ENCODE measurements at places on chromosomes 7 and 10.

DNA sequence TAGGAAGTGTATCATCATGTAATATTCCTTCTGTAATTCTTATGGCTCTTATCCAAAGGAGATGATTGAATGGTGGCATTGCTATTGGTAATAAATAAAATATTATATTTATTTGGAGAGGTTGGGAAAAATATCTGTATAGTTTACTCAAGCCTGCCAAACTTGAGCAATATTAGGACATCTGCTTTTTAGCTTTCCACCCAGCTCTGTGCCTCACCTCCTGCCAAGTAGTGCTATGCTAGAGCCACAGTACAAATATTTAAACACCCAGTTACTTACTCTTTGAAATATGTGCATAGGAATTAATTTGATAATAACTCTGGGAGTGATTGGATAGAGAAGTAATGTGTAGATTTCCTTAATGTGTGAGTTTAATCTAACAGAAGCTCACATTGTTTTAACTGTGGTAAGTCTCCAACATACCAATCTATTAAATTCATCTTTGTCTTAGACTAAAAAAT, 129.2 kb downstream of the BBS9 start:
- no peak for DNase-seq

DNA sequence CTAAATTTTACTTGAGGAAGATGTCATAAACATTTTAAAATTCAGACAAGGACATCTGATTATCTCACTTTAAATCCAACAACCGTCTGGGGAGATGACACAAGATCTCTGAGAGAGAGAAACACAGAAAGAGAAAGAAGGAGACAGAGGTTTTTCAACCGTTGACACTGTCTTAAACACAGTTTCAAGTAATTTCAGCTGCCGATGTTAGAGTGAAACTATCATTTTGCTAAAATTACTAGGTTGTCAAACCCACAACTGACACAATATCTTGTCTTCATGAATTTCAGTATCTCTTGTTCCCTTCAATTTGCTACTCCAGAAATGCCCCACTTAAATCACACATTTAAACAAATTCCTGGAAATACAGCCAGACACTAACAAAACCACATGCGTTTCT, 174.8 kb downstream of the RAPGEF5 start:
- no peak for DNase-seq

DNA sequence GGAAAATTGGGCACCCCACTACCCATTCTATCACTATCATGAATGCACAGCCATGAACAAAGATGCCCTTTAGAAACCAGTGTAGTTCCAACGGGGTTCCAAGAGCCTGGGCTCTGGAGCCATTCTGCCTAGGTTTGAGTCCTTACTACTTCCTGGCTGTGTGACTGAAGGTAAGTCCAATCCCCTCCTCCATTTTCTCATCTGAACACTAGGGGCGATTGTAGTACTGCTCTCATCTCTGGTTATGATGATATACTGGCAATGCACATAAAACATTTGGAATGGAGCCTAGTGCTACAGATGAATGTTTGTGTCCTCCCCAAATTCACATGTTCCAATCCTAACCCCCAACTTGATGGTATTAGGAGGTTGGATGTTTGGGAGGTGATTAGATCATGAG, 28.1 kb upstream of the CDH23 start:
- DNase-seq, result no peak

DNA sequence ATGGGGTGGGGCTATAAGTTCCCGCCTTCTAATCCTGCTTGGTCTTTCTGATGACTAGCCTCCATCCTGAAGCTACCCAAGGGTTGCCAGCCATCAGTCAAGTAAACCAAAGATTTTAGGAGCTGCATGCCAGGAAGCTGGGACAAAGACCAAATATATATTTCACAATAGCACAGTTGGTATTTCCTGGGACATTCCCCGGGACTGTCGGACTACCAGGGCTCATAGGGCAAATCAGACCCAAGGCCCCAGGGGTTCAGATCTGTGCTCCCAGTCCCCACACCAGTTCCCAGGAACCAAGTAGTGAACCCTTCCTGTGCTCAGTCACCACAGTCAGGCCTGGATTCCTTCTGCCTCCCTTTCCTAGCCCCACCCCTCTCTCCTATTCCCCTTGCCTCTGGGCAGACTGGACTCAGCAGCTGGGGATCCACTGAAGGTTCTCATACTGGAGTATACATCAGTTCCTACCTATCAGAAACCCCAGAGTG, 5.7 kb upstream of the CXCL12 start:
- DNase-seq, result no peak

GRCh38 chr10:59536167-59537014, 173.3 kb downstream of the SLC16A9 start:
- no peak for DNase-seq

GRCh38 chr10:48672596-48673265, 11.9 kb upstream of the WDFY4 start:
- DNase-seq, result no peak

- no peak for DNase-seq
Measured at GRCh38 chr10:61662794-61663259, at the start of gene CABCOCO1. Gene CABCOCO1 (plus strand): TSS chr10:61662929. CDS start chr10:61662973, 44 bp downstream.

DNA sequence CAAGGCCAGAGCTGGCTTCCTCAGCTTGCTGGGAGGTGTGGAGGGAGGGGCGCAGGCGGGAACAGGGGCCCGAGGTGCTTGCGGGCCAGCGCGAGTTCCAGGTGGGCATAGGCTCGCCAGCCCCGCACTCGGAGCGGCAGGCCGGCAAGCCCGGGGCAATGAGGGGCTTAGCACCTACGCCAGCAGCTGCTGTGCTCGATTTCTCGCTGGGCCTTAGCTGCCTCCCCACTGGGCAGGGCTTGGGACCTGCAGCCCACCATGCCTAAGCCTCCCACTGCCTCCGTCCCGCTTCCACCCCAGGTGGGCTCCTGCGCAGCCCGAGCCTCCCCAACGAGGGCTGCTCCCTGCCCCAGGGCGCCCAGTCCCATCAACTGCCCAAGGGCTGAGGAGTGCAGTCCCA, 25.9 kb upstream of the MAT1A start:
- no peak for DNase-seq

- no peak for DNase-seq
Measured at GRCh38 chr10:42476101-42476500, 162.3 kb downstream of the ZNF33B start.

GRCh38 chr7:34249192-34249591, 343.9 kb downstream of the BMPER start:
- no peak for DNase-seq

DNA sequence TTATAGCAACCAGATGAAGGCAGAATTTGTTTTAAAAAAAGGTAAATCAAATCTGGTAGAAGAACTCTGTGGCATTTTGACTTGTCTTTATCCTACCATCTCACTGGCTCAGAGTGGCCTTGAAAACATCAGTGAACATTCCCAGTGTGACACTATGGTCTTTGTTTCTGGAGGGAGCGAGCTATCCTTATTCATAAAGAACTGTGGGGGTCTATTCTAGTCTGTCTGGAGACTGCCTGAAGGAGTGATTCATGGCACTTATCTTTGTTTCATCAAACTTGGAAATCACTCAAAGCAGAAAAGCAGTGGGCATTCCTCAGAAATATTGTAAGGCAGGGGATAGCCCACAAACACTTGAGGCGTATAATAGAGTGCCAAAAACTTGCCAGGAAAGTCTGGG, 719.1 kb downstream of the PCDH15 start:
- no peak for DNase-seq

GRCh38 chr7:140304191-140304799, 94.0 kb downstream of the SLC37A3 start:
- DNase-seq, result peak; percentile 13

GRCh38 chr10:73209705-73210104, 37.4 kb downstream of the DNAJC9 start:
- no peak for DNase-seq

GRCh38 chr10:109963439-109963838, 40.1 kb upstream of the XPNPEP1 start:
- DNase-seq, result no peak

DNA sequence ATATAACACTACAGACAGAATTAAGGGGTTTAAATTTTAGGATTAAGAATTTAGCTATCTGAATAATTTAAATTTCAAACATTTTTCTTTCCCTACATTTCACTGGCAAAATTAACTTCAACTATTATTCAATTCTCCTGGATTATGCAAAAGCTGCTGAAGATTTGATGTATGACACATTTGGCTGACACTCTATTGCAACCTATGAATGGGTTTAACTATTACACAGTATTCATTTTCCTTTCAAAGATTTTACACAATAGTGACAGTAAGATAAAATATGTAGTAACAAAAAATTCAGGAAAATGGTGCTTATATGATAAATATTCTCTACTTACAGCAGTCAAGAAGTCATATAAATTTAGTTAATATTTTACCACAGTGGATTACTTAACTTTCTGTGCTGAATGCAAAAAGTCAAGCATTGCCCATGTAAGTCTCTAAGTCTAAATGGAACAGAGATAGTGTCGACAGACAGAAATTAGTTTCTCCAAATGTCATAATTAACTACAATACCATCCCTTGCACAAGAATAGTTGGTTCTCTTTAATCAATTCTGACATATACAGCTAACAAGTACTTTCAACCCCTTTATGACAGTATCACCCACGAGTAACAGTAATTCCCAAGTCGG, 194.1 kb upstream of the FRMD4A start:
- no peak for DNase-seq

DNA sequence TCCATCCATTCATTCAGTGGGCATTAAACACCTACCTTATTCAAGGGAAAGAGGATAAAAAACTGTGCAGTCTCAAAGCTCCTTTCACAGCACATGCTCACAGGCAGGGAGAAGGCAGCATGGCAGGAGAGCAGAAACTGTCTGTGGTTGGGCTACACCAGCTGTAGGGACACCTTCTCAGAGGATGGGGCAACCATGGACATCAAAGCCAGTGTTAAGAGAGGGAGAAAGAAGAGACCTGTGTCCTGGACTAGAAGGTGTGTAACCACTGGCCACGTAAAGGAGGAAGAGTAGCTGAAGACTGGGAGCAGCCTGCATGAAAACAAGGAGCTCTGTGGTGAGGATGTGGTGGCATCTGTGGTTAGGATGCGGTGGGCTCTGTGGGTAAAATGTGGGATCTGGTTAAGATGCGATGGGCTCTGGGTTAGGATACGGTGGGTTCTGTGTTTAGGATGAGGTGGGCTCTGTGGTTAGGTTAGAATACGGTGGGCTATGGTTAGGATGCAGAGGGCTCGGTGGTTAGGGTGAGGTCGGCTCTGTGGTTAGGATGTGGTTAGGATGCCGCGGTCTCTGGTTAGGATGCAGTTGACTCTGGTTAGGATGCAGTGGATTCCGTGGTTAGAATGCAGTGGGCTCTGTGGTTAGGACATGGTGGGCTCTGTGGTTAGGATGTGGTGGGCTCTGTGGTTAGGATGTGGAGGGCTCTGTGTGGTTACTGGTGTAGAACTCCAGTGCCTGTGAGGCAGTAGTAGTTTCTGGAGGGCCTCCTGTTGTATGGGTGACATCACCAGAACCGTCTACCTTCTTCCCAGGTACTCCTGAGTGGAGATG, 197.6 kb downstream of the WDR37 start:
- DNase-seq, result no peak

GRCh38 chr7:24866004-24866615, 108.8 kb upstream of the GSDME start:
- DNase-seq, result no peak

GRCh38 chr7:140479062-140479738, at the start of gene MKRN1:
Gene MKRN1 (minus strand): TSS chr7:140479505. CDS start chr7:140479344, 161 bp downstream.
- peak; percentile 92 for DNase-seq

GRCh38 chr7:44396931-44397545, 71.6 kb upstream of the CAMK2B start:
- DNase-seq, result no peak

DNA sequence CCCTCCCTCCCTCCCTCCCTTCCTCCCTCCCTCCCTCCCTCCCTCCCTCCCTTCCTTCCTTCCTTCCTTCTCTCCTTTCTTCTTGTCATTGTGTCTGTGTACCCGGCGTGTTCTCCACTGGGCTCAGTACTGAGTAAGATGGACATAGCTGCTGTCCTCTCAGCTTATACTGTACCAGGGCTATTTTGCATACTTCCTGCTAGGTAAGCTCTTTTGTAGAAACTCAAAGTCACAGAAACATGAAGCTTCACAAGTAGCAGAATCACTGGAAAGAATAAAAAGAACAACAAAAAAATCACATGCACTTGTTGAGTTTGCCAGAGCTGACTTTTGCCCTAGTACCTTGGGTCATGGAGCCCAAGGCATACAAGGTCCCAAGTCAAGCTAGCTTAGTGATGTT, 125.7 kb downstream of the PLPP4 start:
- DNase-seq, result no peak

GRCh38 chr7:94043299-94043698, 39.1 kb upstream of the BET1 start:
- DNase-seq, result no peak

DNA sequence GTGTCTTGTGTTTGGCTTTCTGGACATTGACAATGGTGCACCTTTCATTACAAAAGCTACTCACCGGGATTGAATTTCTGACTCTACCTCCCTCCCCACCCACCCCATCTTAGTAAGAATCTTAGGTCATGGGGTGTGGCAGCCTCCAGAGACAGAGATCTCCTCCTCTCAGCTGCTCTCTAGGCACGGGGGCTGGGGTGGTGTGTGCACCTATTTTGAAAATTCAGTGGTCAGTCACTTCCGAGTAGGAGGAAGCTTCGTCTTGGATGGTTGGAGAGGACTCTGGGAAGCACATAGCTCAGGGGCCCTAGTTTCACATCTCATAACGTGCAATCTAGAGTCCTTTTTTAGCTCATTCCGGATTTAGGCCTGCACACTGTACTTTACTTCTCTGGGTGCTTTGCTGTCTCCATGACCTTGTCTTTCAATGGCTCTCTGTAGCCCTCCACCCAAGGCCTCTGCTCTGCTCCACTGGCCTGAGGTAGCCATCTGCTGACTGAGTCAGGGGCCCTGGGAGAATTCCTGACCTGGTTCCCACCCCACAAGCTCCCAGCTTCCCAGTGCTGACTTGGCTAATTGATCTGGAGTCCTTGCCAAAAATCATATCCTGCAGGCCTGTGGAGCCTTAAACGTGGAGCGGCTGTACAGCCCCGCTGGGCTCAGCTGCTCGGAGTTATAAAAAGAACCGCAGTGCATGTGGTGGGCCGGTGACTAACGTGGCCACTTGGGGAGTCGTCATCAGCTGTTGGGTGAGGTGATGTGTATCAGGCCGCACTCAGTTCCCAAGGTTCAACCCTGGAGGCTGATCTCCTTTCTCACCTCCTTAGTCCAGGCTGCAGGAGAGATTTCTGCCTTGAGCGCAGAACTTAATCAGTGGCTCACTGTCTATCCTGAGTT, 19.3 kb upstream of the ADAMTS14 start:
- DNase-seq, result no peak

- peak; percentile 46 for DNase-seq
Measured at GRCh38 chr7:38374507-38374906, 101.1 kb upstream of the TARP start.

DNA sequence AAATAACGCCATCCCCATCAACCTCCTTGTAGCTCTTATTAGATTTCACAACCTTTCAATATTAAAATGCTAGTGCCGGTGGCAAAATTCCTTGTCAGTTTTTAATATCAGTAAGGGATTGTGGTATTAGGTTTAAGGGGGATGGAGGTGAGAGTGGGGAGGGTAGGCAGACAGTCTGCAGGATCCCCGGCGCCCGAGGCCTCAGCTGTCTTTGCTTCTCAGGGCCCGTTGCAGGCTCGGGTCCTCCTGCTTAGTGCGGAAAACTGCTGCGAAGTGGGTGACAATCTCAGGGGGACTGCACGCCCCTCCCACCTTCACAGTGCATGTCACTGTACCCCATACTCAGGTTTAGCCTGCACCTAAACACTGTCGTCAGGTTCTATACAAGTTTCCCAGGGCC, 274.3 kb upstream of the PODXL start:
- DNase-seq, result no peak
